Keratinocyte (primary cell): ENCODE measurements at places on chromosomes 3 and 15.

DNA sequence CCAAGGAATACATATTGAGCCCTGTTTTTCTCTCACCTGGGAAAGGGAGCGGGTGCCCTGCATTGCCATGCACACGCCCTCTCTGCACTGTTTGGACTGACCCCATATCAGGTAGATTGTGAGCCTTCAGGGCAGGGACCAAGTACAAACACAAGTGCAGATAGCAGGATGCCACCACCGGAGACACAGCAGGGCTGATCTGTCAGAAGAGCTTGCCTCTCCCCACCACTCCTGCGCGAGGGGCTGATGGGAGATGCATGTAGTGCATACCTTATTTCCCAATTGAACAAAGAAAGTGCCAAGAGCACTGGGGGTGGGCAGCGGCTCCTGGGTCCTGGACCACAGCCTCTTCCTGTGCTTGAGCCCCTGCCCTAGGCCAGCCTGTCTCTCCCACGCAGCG is 9.0 kb upstream of the SLCO2A1 start:
- no peak for DNase-seq

GRCh38 chr15:65845826-65846519 is 23.3 kb upstream of the RAB11A start:
- DNase-seq, result no peak

DNA sequence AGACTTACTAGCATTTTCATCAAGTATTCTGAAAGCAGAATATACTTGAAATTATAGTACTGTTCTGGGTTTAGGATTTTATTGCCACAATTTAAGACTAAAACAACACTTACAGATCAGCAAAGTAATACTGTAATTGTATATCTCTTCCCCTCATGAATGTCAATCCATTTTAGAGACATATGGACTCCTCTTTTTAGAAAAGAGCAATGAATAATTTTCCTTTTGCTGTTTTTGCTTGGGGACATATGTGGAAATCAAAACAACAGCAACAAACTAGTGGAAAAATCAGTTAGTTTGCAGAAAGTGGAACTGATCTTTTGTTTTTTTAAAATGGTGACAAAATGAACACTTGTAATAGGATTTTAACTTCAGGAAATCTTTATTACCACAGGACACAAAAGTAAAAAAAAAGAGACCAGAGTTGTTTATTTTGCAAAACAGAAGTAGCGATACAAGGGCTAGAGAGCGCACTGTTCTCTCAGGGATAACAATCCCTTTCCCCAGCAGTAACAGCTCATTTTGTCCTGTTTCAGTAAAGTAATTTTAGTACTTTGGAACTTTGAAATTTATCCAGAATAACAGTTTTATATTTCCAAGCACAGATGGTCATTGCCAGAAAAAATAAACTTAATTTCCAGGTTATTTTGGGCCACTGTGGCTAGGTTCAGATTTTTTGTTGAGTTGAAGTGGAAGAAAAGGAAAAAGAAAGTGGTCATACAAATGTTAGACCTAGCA is 17.1 kb downstream of the LEKR1 start:
- no peak for DNase-seq

DNA sequence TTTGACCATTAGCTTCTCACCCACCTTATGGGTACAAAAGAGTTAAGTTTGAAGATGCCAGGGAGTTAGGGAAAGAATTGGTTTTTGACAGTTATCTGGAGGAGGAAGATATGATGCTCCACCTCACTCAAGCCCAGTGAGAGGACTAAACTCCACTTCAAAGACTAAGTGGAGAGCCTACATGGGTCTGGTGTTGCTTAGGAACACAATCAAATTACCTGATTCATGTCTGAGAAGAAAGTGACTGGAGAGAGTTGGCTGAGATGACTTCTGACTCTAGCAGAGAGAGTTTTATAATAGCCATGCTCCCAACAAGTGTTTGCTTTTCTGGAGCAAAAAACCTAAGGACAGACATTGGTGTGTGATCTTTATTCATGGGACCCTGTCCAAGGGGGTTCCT is 43.3 kb downstream of the SUCNR1 start:
- DNase-seq, result no peak

DNA sequence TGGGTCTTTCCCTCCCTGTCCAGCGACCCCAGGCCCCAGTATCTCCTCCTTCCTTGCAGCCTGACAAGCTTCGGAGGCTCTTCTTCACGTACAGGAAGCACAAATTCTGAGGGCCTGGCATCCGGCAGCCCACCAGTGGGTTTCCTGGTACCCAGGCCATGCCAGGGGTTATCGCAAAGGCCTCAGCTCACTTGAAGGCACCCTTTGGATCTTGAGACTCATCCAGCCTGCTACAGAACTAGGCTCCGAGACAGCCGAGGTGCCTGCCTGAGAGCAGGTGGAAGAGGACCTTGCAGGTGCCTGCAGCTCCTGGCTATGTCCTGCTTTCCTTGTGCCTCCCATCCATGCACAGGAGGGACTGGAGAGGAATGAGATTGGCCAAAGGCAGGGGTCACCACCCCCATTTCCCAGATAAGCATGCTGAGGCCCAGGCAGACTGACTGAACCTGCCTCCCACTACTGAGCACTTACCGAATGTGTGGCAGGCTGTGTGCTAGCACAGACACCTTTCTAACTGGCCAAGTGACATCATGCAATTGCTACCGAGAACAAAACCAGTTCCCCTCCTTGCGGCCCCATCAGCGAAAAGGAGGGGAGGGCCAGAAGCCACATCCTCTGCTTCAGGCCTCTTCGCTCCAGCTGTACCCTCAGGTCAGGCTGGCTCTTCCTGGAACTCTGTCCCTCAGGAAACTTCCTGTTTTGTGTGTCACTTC is 11.2 kb downstream of the SH2D7 start:
- DNase-seq, result no peak

GRCh38 chr15:39920510-39921273 is 626 bp upstream of the GPR176 start:
- no peak for DNase-seq

- DNase-seq, result no peak
These were observed at the start of gene SMAD3 for GRCh38 chr15:67065531-67066005. TSS of gene SMAD3 (plus strand) at chr15:67065602. CDS start at chr15:67066155, 553 bp downstream.

- DNase-seq, result no peak
These were observed 385.3 kb downstream of the PDCD6IP start for GRCh38 chr3:34183611-34184340.

GRCh38 chr3:16103472-16103871 is 71.0 kb upstream of the GALNT15 start:
- no peak for DNase-seq

- DNase-seq, result no peak
These were observed 116.1 kb upstream of the KLHL25 start for GRCh38 chr15:85910834-85911233.

- DNase-seq, result no peak
These were observed 50.7 kb downstream of the SETD5 start for GRCh38 chr3:9448071-9448470.

DNA sequence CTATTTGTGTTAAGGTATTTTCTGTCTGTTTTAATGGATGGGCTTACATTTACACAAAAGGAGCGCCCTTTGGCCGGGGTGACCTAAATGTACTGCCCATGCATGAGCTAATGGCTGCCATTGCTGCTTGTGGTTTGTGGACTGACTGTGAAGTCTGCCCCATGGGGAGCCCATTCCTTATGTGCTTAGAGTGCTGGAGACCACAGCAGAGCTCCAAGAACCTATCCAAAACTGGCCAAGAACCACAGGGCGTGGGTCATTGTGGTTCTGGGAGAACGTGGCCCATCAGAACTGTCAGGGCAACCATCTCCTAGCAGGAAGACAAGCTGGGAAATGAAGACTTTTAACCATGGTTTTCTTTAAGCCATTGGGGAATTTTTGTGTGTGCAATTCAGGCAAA is 105.3 kb downstream of the CHDH start:
- DNase-seq, result no peak

GRCh38 chr3:14256046-14256445 is 77.4 kb downstream of the LSM3 start:
- no peak for DNase-seq

DNA sequence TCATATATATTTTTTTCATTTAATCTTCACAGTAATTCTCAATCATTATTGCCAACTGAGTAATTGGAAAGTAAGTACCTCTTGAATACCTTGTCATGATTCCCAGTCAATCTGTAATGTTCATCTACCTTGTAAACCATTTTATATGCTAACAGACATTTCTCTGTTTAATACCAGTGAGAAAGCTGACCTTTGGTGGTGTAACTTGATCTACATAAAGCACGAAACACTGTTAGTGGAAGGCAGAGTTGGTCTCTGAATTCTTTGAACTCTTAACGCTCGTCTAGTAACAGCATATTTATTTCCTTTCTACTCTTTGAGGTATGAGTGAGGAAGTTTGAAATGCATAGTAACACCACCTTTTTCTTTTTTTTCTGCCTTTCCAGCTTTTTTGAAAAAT is 59.5 kb downstream of the SLC25A26 start:
- no peak for DNase-seq

DNA sequence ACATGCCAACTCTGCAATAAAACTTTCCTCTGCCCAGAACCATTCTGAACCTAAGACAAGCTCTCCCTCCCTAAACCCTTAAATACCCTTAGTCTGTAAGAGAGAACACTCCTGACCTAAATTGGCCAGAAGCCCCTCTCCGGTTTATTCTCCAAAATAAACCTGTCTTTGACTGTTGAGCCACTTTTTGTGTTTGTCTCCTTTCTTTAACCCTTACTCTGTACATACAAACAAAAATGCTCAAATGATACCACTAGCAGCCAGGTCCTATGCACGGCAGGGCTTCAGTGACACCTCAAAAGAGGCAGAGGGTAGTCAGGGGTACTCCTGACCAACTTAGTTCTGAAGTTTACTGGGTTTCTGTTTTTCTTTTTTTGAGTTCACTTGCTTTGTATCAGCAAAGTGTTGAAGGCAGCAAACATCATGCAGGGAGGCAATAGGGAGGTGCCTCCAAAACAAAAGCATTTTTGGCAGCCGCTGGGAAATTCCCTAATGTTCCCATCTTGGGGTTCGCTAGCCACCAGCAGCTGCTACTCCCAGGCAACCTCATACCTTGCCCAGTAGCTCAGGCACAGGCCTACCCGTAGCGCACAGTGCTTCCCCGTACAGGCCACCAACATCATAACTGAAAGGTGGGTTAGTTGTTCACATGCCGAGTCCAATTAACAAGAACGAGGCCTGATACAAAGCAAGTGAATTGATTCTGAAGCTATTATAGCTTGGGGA is 62.9 kb upstream of the GCNT3 start:
- DNase-seq, result no peak

- DNase-seq, result no peak
These were observed 114.4 kb downstream of the MBNL1 start for GRCh38 chr3:152383136-152383606.
